ENCODE measurements at places on chromosomes 16 and 17.

DNA sequence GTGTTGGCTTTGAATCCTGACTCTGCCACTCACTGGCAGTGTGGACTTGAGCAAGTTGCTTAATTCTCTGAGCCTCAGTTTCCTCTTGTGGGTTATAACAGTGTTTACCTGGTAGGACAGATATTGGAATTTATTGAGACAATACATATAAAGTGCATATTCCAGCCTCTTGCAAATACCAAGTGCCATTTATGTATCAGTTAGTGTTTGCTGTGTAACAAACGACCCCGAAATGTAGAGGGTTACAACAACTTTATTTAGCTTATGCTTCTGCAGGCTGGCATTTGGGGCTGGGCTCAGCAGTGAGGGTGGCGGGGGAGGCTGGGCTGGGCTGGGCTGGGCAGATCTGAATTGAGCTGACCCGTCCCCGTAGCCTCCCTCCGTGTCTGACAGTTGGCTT is 42.4 kb upstream of the IL21R start:
- H3K4me3 ChIP-seq = no peak overlapping the region
- DNase-seq = no peak
- H3K36me3 ChIP-seq = peaks cover 77% of the 10 kb centered on the region
- H3K27me3 ChIP-seq = no peaks in the 10 kb centered on the region
- no peak overlapping the region for H3K27ac ChIP-seq

DNA sequence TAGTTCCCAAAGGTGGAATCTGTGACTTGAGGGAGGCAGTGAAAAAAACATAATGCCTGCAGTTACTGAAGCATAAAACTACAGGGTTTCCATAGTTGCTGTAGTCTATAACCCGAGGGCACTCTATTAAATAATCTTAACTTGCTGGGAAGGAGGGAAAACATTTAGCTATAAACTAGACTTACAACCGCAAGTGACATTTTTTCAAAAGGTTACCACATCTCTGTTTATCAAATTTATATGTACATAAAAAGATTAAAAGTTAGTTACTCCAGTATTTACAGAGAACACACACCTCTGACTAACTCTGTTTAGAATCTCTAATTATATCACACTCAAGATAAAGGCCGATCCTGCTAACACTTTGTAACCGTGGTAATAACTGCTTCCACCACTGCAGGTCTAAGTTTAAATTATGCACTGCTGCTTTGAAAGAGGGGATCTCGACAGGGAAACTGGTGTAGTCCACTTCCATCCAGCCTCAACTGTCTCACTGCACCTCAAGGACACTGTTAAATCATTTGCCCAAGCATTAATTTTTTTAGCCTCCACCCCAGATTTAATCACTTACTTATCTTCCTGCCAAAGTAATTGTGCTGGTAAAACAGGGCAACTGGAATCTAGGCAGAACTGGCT is 14.6 kb downstream of the KCNJ16 start:
- H3K27me3 ChIP-seq = no peaks in the 10 kb centered on the region
- no peak overlapping the region for H3K4me3 ChIP-seq
- no peak for DNase-seq
- H3K4me1 ChIP-seq = no peaks in the 10 kb centered on the region
- H3K36me3 ChIP-seq = no peaks in the 10 kb centered on the region

DNA sequence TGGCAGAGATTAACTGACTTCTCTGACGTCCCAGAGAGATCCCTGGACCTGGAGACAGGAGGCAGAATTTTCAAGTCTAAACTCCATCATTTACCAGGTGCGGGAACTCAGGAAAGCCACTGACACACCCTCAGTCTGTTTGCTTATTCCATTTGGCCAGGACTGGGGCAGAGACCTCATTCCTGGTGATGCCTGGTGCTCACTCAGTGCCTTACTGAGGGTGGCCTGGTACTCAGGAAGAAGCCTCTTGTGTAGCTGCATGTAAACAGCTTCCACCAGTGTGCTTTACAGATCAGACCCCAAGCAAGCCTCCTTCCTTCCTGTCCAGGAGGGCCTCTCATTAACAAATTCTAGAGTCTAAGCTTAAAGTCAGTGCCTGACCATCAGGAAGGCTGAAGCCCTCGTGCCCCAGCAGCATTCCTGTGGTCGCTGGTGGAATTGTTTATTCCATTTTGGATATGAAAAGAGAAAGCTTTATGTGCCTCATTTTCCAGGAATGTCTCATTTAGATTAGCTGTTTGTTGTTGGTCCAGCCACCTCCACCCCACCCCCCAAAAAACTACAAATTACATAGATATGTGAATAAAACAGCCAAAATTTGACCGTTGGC is 236.1 kb upstream of the CDH5 start:
- no peak overlapping the region for H3K27ac ChIP-seq
- no peaks in the 10 kb centered on the region for H3K36me3 ChIP-seq
- H3K27me3 ChIP-seq = peaks cover 43% of the 10 kb centered on the region
- H3K4me1 ChIP-seq = no peaks in the 10 kb centered on the region
- no peak overlapping the region for H3K4me3 ChIP-seq
- no peak for DNase-seq

DNA sequence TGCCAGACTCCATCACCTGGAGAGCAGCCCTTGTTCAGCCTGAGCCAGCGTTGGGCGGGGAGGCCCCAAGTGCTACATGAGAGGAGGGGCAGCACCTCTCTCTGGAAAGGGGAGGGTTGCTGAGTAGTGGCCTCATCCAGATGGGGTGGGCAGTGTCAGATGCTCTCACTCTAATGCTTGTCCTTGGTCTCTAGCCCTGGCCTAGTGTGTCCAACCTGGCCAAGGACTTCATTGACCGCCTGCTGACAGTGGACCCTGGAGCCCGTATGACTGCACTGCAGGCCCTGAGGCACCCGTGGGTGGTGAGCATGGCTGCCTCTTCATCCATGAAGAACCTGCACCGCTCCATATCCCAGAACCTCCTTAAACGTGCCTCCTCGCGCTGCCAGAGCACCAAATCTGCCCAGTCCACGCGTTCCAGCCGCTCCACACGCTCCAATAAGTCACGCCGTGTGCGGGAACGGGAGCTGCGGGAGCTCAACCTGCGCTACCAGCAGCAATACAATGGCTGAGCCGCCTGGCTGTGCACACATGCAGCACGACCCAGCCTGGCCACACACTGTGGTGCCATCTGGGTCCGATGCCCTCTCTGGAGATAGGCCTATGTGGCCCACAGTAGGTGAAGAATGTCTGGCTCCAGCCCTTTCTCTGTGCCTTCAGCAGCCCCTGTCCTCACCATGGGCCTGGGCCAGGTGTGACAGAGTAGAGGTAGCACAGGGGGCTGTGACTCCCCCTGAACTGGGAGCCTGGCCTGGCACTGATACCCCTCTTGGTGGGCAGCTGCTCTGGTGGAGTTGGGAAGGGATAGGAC is 4.3 kb downstream of the CTRL start:
- H3K27me3 ChIP-seq = no peaks in the 10 kb centered on the region
- no peaks in the 10 kb centered on the region for H3K4me1 ChIP-seq

GRCh38 chr17:81641825-81642489 is 5.0 kb downstream of the TSPAN10 start:
- no peak overlapping the region for H3K4me3 ChIP-seq
- H3K27me3 ChIP-seq = no peaks in the 10 kb centered on the region
- DNase-seq = no peak
- no peaks in the 10 kb centered on the region for H3K36me3 ChIP-seq
- no peak overlapping the region for H3K27ac ChIP-seq
- peaks cover 11% of the 10 kb centered on the region for H3K4me1 ChIP-seq

DNA sequence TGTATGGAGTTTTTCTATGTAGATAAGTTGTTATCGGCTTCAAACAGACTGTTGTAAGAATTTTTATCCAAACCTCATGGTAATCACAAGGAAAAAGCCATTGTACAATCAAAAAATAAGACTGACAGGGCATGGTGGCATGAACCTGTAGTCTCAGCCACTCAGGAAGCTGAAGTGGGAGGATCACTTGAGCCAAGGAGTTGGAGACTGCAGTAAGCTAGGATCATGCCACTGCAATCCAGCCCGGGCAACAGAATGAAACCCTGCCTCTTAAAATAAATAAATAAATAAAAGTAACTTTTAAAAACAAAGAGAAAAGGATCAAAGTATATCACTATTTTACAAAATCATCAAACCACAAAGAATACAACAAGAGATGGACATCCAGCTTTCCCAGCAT is 14.4 kb downstream of the OR1A1 start:
- no peaks in the 10 kb centered on the region for H3K4me1 ChIP-seq
- H3K27ac ChIP-seq = no peak overlapping the region
- no peak overlapping the region for H3K4me3 ChIP-seq
- no peak for DNase-seq

GRCh38 chr17:73956595-73957465 is 246.6 kb upstream of the RPL38 start:
- no peaks in the 10 kb centered on the region for H3K4me1 ChIP-seq
- H3K27ac ChIP-seq = no peak overlapping the region
- H3K4me3 ChIP-seq = no peak overlapping the region
- no peaks in the 10 kb centered on the region for H3K27me3 ChIP-seq

DNA sequence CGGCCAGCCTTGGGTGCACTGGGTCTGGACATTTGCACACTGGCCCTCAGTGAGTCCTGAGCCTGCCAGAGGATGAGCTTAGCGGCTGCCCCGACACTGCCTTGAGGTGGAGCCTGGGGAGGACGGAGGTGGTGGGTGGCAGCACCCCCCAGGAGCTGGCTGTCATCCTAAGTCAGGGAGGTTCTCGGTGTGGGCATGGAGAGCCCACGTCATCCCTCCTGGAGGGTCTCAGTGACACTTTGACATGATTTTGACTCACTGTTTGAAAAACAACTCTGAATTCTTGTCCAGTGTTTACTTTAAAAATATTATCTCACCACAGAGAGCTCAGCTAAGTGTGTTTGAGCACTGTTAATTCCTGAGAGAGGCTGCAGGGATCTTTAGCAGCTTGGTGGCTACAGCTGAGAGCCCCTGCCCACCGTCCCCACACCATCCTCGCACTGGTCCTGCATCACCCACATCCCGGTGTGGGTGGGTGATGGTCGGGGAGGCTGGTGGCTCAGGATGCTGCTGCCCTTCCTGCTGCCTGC is 63.1 kb downstream of the BANP start:
- no peak overlapping the region for H3K27ac ChIP-seq
- peaks cover 72% of the 10 kb centered on the region for H3K36me3 ChIP-seq
- H3K4me3 ChIP-seq = no peak overlapping the region
- no peak for DNase-seq
- H3K27me3 ChIP-seq = no peaks in the 10 kb centered on the region
- no peaks in the 10 kb centered on the region for H3K4me1 ChIP-seq

Measured in DND-41 (cell line).